Progenitor cell of endocrine pancreas (in vitro differentiated cells): ENCODE measurements at places on chromosomes 2 and 18.

DNA sequence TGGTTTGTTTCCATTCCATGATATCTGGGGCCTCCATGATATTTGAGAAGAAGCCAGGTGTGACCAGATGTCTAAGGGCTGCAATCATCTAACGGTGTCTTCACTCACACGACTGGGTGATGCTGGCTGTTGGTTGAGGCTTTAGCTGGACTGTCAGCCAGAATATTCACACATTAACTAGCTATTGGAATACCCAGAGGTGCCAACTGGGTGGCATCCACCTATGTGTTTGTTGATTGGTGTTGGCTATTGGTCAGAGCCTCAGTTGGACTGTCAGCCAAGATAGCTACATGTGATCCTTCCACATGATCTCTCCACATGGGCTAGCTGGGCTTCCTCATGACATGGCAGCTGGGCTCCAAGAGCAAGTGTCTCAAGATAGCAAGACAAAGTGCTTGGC, 117.4 kb downstream of the CDCA7 start:
- DNase-seq, result no peak

- DNase-seq, result no peak
These were observed 2798.7 kb upstream of the TEKT4 start for GRCh38 chr2:92072461-92073035.

- no peak for DNase-seq
These were observed 79.1 kb upstream of the KLHL14 start for GRCh38 chr18:32851936-32852335.

DNA sequence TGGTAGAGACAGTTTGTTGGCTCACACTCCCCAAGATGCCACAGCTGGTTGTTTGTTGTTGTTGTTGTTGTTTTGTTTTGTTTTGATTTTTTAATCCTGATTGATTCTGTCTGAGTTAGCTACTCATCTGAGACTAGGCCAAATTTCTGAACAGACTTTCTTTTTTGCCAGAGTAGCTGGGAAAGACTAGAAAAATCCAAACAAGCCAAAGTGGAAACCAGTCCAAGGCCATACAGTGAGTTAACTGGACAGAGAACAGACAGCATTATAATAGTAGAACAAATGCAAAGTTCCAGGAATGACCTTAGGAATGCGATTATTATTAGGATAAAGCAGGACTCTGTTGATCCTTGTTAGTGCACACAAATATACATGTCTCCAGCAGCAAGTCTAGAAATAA, 43.8 kb upstream of the CYP26B1 start:
- DNase-seq, result no peak

DNA sequence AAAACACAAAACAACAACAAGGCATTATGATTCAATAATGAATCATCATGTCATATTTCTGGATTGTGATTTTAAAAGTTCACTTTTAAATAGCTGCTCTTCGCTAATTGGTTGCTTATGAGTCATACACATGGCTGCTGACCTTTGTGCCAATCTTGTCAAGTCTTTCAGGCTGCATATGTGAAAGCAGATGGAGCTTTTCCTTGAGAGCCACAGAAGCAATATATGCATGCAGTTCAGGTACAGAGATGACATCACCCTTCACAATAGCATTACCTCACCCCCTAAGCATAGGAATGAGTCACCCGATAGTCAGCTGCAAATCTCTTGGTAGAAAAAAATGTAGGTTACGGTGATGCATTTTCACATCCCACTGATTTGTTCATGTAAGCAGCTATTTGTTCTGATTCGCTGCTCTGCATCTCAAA, 27.2 kb downstream of the EIF2AK3 start:
- DNase-seq, result peak; percentile 10
